ENCODE measurements at places on chromosomes 3 and 15.

GRCh38 chr3:158713094-158713499, 19.2 kb downstream of the RARRES1 start:
- no peak for DNase-seq

- DNase-seq = no peak
Observed at GRCh38 chr3:194541483-194541882, 54.7 kb upstream of the ATP13A3 start.

DNA sequence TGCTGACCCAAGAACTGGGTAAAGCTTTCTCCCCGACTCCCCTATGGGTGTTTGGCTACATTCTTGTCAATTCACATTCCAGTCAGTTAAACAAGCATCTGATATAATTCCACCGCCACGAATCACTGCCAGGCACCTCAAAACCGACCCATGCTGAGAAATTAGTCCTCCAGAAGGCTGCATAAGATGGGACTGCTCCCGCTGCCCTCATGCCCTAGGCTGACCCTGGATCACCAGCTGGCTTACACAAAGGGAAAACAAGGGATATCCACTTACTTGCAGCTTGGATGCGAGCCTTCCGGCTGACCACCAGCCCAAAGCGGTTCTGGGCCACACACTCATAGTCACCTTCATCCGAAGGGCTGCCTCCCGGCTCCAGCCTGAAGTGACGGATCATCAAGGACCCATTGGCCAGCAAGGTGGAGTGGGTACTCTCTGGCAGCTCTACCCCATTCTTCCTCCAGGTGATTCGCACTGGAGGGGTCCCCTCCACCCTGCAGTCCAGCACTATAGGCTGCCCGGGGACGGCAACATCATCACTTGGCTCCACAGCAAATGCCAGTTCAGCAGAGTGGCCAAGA, 2.9 kb downstream of the IGDCC3 start:
- no peak for DNase-seq

- DNase-seq = no peak
Observed at GRCh38 chr3:29324180-29324651, 43.3 kb downstream of the RBMS3 start.

DNA sequence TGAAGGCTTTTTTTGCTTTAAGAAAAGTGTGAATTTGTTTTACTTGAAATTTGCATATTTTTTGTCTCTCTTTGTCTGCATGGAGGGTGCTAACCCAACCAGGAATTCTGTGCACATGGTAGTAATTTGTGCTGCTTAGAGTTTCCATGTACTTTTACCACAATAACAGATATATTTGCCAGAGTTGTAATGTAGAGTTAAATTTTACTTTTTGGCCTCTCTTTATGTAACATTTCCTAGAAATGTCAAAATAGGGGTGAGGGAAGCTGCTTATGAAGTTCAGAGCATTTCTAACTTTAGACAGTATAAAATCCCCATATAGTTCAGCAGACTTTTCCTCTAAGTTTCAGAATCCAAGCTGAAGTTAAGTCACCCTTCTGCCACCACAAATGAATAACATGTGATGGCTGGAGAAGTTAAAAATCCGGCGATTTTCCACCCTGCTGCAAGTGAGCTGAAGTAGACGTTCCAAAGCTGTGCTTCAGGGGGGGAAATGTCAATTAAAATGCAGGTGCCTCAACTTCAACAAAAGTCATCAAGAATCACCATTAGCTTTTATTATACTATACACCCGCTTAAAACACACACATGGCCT, 385.7 kb upstream of the NR2F2 start:
- DNase-seq = no peak

DNA sequence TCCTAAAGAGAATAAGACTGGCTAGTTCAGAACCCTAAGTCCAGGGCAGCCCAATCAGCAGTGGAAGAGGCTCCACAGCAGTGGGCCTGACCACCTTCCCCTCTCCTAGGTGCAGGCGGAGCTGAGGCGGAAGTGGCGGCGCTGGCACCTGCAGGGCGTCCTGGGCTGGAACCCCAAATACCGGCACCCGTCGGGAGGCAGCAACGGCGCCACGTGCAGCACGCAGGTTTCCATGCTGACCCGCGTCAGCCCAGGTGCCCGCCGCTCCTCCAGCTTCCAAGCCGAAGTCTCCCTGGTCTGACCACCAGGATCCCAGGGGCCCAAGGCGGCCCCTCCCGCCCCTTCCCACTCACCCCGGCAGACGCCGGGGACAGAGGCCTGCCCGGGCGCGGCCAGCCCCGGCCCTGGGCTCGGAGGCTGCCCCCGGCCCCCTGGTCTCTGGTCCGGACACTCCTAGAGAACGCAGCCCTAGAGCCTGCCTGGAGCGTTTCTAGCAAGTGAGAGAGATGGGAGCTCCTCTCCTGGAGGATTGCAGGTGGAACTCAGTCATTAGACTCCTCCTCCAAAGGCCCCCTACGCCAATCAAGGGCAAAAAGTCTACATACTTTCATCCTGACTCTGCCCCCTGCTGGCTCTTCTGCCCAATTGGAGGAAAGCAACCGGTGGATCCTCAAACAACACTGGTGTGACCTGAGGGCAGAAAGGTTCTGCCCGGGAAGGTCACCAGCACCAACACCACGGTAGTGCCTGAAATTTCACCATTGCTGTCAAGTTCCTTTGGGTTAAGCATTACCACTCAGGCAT, 33.7 kb downstream of the VIPR1 start:
- peak; percentile 49 for DNase-seq

DNA sequence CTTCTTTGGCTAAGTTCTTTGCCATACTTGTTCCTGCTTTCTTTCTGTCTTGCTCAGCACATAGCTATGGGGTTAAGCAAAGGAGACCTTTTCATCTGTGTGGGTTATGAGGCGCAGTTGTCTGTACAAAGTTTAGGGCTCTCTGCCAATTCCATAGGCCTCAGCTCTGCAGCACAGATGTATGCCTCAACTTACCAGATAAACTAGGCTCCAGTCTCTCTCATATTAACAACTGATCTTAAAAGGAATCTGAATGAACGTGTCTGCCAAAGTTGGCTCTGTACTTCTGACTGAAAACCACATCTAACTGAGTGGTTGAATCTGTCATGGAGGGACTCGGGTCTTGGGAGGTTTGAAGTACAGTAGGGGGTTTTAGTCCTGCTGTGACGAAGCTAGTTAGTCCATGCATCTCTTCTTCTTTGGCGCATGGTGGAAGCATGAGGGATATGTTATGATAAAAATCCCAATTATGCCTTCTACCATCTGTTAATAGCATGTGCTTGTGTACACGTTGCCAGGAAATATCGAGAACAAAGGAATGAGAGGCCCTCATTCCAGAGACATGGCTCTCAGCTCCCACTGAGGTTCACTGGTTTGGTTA, 114.6 kb upstream of the TSC22D2 start:
- DNase-seq = no peak

DNA sequence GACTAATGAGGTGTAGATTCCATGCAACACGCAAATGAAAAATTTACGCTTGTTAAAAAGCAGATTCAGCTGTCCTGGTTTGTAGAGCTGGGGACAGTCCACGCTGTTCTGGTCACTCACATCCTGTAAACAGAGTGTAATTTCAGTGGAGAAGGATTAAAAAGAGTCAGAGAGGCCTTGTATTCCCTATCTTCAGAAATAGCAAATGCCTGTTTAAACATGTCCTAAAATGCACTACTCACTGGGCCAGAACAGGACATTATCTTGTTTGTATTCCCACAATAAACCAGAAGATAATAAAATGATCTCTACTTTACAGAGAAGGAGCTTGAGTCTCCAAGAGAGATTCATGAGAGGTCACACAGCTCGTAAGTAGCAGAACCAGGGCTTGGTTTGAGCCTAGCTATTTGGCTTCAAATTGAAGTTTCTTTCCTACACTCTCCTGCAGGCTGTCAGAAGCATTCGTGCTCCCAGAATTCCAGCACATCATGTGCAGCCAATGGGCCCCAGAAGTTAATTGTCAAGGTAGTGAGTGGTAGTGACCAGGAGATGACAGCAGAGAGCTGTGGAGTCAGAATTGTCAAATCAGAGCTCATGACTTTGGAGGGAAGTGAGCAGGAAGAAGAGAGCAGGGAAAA, 242.5 kb downstream of the ATP8B4 start:
- no peak for DNase-seq

- DNase-seq = no peak
Observed at GRCh38 chr3:196323691-196324090, 5.7 kb upstream of the DYNLT2B start.

DNA sequence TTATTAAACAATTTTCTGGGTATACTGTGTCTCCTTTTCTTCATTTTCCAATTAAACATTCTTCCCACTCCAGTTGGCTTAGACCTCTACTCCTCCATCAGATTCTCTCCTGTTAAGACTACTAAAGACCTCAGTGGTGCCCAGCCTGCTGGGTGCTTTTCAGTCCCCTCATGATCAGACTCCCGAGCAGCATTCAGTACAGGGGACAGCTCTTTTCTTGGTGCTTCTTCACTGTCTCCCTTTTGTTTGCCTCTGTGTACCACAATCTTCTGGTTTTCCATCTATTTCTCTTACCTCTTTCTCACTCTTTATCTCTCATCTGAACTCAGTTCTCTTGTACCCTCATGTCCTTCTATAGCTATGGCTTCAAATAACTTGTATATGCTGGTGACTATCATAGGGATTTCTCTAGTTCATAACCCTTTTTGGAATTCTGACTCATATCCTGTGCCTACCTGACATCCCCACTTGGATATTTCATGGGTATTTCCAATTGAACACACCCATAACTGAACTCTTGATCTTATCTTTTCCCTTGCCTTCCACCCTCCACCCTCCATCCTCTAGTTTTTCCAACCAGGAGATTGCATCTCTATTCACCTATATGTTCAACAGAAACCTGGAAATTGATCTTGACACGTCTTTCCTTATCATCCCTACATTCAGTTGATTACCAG, 55.6 kb upstream of the ABHD10 start:
- DNase-seq = no peak

- DNase-seq = no peak
Observed at GRCh38 chr3:184742676-184743135, 30.8 kb upstream of the MAGEF1 start.

DNA sequence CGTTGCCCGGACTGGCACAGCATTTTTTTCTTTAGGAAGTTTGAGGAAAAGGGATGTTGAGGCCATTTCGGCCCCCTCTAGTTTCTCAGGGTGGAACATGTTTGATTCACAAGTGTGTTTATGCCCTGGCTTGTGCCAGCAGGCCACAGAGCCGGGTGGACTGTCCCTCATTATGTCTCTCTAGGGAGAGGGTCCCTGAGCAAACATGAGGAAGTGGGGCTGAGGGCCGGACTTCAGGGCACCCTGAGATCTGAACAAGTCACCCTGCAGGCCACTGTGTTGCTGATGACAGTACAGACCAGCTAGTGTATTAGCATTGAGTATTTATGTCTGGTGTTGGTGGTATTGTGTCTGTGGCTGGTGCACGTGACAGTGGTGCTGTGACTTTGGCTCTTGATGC, 34.9 kb downstream of the RNU5B-1 start:
- DNase-seq = no peak

DNA sequence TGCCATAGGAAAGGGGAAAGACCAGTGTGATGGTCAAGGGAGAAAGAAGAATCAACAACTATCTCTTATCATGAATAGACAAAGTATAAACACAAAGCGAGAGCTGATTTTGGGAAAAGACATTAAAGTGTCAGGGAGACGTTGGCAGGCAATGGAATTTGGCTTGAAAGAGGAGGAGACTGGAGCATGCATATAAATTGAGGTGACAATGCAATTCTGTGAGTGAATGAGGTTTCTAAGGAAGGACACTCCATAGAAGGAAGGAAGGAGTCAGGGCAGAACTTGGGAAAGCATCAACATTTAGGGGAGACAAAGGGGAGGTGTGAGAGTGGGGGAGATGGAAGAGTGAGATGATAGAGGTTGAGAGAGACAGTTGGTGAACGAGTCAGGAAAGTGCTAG, 543.0 kb upstream of the TBL1XR1 start:
- DNase-seq = no peak

GRCh38 chr15:35393398-35393797, 152.6 kb downstream of the DPH6 start:
- no peak for DNase-seq

DNA sequence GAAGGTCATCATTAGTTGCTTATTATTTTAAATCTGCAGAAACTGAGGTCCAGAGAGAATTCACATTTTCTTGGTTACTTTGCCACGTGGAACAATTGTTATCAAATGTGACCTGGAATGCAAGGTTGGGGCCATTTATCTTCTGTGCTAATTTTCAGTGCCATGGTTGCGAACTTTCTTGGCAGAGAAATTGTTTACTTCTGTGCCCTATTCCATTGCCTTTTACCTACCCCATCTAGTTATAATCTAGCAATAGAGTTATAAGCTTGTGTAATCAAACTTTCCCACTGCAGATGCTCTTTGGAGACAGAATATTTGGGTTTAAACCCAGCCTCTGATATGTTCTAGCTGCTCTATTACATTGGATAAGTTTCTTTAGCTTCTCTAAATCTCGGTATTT, 242.9 kb downstream of the LPP start:
- DNase-seq = no peak

DNA sequence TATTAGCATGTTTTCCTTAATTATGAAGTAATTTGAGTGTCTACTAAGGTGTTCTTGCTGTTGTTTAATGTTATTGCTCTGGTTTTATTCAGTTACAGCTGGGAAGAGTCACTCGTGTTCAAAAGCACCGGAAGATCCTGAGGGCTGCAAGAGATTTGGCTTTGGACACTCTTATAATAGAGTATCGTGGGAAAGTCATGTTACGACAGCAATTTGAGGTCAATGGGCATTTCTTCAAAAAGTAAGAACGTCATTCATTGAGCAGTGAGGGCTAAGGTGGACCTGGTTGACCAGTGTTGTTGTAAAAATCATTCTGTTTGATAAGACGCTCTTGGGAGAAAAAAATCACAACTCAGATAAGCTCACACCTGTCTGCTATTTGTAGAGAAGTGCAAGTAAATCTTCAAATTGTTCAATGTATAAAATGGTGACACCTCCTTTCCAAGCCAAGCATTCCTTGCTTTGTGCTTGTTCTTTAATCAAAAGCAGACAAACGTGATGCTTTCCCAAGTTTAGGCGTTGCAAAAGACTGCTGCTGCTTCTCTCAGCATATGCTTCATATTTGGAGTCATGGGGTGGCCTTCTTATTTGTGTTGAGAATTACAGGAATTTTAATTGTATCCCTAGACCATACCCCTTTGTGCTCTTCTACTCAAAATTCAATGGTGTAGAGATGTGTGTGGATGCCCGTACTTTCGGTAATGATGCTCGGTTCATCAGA, 44.2 kb downstream of the SETD5 start:
- DNase-seq = no peak

DNA sequence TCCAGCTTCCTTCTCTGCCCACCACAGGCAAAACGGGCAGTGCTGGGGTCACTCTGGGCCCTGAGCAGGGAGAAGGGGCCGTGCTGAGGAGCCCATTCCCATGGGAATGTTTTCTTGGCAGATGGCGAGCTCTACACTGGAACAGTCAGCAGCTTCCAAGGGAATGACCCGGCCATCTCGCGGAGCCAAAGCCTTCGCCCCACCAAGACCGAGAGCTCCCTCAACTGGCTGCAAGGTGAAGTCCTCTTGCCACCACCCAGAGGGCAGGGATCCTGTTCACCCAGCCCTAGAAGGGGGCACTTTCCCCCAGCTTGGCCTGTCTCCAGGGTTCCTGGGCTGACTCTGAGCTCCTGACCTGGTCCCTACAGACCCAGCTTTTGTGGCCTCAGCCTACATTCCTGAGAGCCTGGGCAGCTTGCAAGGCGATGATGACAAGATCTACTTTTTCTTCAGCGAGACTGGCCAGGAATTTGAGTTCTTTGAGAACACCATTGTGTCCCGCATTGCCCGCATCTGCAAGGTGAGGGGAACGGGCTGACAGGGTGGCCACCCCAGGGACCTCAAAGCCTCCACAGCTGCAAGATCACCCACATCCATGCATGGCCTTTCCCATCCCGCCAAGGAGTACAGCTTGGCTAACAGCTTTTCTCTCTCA, 12.4 kb downstream of the CIB1 start:
- DNase-seq = no peak

Data from naive thymus-derived CD8-positive, alpha-beta T cell (primary cell).